ENCODE measurements at places on chromosomes 6 and 20. TPM values are rescaled to one million over a fixed set of nuclear protein-coding genes. Genes with fewer than 3 reads are reported as not detected.
A peak's percentile ranks its signal among the peaks of the same experiment; 100 is the strongest.

DNA sequence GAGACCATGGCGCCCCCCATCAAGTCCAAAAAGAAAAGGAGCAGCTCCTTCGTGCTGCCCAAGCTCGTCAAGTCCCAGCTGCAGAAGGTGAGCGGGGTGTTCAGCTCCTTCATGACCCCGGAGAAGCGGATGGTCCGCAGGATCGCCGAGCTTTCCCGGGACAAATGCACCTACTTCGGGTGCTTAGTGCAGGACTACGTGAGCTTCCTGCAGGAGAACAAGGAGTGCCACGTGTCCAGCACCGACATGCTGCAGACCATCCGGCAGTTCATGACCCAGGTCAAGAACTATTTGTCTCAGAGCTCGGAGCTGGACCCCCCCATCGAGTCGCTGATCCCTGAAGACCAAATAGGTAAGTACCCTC, 41.7 kb upstream of the NAA20 start:
- H3K4me3 ChIP-seq = peak overlapping the region; percentile 83
- no peaks in the 10 kb centered on the region for H3K27me3 ChIP-seq
- no peak for DNase-seq
- peaks cover 72% of the 10 kb centered on the region for H3K4me1 ChIP-seq

DNA sequence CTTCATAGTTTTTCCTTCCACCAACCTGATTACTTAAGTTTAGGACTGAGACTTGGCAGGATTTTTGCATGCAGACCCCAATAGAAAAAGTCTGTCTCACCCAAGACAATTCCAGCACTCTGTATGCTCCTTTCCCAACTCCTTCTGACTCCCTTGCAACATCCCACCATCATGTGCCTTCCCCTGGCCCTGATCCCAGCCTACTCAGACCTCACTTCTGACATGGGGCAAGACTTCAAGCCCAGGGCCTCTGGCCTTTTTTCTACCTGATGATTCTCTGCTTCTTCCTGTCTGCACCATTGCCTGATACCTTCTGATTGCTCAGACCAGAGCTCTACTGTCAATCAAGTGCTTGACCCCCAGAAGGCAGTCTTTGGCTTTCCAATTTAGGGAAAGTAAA, 96.6 kb downstream of the HAO1 start:
- H3K27me3 ChIP-seq = peaks cover 7% of the 10 kb centered on the region
- no peaks in the 10 kb centered on the region for H3K4me1 ChIP-seq
- no peaks in the 10 kb centered on the region for H3K36me3 ChIP-seq
- no peak overlapping the region for H3K27ac ChIP-seq
- DNase-seq = no peak

DNA sequence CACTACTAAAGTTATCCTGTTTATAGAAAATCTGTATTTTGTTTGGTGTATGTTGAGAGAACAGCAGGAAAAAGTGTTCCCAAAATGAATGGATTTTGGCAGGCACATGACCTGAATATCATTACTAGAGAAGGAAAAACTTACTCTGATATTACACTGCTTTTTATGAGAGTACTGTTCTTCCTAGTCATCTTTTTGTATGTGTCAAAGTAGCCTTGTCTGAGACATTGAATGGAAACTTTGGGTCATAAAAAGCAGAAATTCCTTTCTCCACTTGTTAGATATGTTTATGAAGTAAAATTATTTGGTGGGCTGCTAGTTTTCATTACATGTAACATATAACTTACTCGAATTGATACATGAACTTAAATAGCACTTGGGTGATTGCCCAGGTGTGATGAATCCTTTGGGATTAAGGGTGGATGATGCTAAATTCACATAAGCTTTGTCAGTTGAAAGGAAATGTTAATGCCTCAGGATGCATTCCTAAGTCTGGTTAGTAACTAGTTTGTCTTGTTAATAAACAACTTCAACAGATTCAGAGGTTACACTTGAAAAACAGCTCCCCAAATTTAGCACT, 206.7 kb downstream of the CENPW start:
- no peaks in the 10 kb centered on the region for H3K4me1 ChIP-seq
- DNase-seq = no peak
- H3K36me3 ChIP-seq = peaks cover 1% of the 10 kb centered on the region
- peaks cover 1% of the 10 kb centered on the region for H3K27me3 ChIP-seq
- no peak overlapping the region for H3K27ac ChIP-seq
- H3K4me3 ChIP-seq = no peak overlapping the region

DNA sequence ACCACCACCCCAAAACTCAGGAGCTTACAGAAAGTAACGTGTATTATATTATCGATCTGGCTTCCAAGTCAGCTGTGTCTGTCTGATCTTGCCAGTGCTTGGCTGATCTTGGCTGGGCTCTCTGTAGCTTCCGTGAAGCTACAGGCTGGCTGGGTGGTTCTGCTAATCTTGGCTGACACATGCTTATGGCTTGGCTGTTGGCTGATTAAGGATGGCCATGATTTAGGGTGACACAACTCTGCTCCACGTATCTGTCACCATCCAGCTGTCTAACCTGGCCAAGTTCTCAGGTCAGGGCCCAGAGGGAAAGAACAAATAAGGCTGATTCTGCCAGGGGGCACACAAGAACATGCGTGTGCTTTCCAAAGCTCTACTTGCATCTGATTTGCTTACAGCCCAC, 64.7 kb upstream of the PRL start:
- H3K27ac ChIP-seq = no peak overlapping the region
- DNase-seq = no peak
- H3K4me1 ChIP-seq = peaks cover 36% of the 10 kb centered on the region
- H3K36me3 ChIP-seq = no peaks in the 10 kb centered on the region

GRCh38 chr6:136550045-136550329, 235 bp downstream of the MAP7 start:
- peaks cover 7% of the 10 kb centered on the region for H3K36me3 ChIP-seq
- peak overlapping the region; percentile 53 for H3K4me3 ChIP-seq
- H3K27me3 ChIP-seq = peaks cover 44% of the 10 kb centered on the region

Gene COL11A2
- 10.0 TPM for total RNA-seq

Gene GLP1R
- total RNA-seq = not detected

Gene MRAP2
- total RNA-seq = 19.5 TPM

Gene BMP6
- not detected for total RNA-seq

Gene EBF4
- 15.2 TPM for total RNA-seq

- no peak overlapping the region for H3K27ac ChIP-seq
- no peak overlapping the region for H3K4me3 ChIP-seq
- H3K4me1 ChIP-seq = peaks cover 34% of the 10 kb centered on the region
- no peaks in the 10 kb centered on the region for H3K27me3 ChIP-seq
Observed at GRCh38 chr20:40565682-40566040, 123.4 kb downstream of the MAFB start.

DNA sequence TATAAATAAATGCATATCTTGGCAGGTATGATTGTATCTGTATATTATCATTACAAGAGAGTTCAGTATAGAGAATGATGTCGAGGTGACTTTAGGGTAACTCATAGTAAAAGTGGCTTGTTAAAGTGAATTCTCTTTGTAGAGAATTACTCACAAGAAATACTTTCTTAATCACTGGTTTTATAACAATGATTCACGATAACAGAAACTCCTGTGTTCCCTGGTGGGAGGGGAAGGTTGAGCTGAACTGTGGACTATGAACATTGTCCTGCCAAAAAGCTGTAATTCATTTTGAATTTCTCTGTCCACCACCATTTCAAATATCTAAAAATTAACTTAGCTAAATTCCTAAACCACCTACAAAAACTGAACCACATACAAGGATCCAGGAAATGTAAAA, 7.7 kb downstream of the TPMT start:
- H3K36me3 ChIP-seq = peaks cover 3% of the 10 kb centered on the region
- no peak overlapping the region for H3K4me3 ChIP-seq
- H3K27me3 ChIP-seq = no peaks in the 10 kb centered on the region
- no peak overlapping the region for H3K27ac ChIP-seq

DNA sequence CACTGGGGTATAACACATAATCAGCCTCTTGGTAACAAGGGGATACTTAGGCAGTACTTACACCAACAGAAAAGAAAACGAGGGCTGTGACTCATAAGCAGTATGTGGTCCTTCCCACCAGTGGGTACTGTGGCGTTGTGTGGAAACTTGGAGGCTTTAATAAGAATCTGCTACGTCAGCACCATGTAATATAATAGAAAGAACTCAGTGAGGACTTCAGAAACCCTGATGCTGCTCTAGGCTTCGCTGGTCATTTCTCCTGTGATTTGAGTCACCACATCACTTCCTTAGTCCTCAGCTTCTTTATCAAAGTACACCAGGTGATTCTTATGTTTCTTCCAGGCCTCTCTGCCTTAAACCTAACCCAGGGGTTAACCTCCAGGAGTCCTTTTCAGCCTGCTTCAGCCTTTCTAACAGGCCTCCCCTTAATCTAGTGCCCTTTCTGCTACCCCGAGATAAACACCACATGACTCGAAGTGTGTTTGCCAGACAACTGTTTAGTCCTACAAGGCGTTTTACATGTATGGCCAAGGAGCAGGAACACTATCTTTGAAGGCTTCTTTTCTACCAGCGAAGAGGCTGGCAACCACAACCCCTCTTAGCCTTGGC, 68.5 kb downstream of the FYN start:
- H3K27ac ChIP-seq = peak overlapping the region; percentile 49
- H3K4me3 ChIP-seq = no peak overlapping the region
- no peaks in the 10 kb centered on the region for H3K36me3 ChIP-seq
- no peak for DNase-seq
- peaks cover 33% of the 10 kb centered on the region for H3K4me1 ChIP-seq

Gene TBXT
- total RNA-seq = not detected

- H3K4me1 ChIP-seq = peaks cover 14% of the 10 kb centered on the region
- DNase-seq = no peak
- peaks cover 4% of the 10 kb centered on the region for H3K36me3 ChIP-seq
- H3K27ac ChIP-seq = peak overlapping the region; percentile 83
Observed at GRCh38 chr6:106181664-106182418, 95.7 kb downstream of the PRDM1 start.

DNA sequence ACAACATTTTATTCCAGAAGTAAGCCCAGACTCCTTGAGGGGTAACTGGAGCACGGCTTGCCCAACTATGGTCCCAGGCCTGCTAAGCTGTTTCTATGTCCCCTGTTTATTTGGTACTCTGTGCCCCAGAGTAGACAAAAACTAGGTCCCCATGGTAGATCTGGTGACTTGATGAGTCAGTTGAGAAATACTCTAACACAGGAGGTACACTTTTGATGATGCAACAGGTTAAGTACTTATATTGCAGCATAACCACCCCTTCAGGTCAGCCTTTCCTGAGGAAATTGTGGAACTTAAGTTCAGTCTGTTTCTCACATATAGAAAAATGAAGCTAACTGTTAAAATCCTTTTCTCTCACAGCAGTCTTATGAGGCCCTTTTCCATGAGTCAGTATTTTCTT, 19.6 kb downstream of the TTPAL start:
- no peak for DNase-seq
- peak overlapping the region; percentile 98 for H3K27ac ChIP-seq
- no peak overlapping the region for H3K4me3 ChIP-seq
- H3K27me3 ChIP-seq = no peaks in the 10 kb centered on the region
- peaks cover 16% of the 10 kb centered on the region for H3K36me3 ChIP-seq
- H3K4me1 ChIP-seq = peaks cover 70% of the 10 kb centered on the region

DNA sequence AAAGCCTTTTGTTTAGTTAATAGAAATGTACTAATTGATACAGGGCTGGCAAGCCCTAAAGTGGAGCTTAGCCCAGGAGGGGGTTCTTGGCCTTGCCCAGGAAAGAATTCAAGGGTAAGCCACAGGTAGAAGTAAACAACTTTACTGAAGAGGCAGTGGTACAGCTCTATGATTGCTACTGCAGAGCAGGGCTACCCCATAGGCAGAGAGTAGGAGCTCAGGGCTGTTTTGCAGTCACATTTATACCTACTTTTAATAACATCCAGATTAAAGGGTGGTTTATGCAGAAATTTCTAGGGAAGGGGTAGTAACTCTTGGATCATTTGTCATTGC, 680.4 kb upstream of the GJE1 start:
- H3K27ac ChIP-seq = peak overlapping the region; percentile 42
- H3K27me3 ChIP-seq = no peaks in the 10 kb centered on the region
- no peaks in the 10 kb centered on the region for H3K36me3 ChIP-seq
- no peak for DNase-seq
- peaks cover 14% of the 10 kb centered on the region for H3K4me1 ChIP-seq

Gene SMLR1
- total RNA-seq = not detected

- no peak overlapping the region for H3K27ac ChIP-seq
- peaks cover 9% of the 10 kb centered on the region for H3K36me3 ChIP-seq
- no peak for DNase-seq
- H3K4me1 ChIP-seq = peaks cover 7% of the 10 kb centered on the region
Observed at GRCh38 chr20:40551125-40551530, 137.9 kb downstream of the MAFB start.

GRCh38 chr20:44884907-44885391, 556 bp upstream of the YWHAB start:
- peaks cover 45% of the 10 kb centered on the region for H3K4me1 ChIP-seq
- H3K27ac ChIP-seq = peak overlapping the region; percentile 87
- no peaks in the 10 kb centered on the region for H3K27me3 ChIP-seq
- H3K36me3 ChIP-seq = no peaks in the 10 kb centered on the region

DNA sequence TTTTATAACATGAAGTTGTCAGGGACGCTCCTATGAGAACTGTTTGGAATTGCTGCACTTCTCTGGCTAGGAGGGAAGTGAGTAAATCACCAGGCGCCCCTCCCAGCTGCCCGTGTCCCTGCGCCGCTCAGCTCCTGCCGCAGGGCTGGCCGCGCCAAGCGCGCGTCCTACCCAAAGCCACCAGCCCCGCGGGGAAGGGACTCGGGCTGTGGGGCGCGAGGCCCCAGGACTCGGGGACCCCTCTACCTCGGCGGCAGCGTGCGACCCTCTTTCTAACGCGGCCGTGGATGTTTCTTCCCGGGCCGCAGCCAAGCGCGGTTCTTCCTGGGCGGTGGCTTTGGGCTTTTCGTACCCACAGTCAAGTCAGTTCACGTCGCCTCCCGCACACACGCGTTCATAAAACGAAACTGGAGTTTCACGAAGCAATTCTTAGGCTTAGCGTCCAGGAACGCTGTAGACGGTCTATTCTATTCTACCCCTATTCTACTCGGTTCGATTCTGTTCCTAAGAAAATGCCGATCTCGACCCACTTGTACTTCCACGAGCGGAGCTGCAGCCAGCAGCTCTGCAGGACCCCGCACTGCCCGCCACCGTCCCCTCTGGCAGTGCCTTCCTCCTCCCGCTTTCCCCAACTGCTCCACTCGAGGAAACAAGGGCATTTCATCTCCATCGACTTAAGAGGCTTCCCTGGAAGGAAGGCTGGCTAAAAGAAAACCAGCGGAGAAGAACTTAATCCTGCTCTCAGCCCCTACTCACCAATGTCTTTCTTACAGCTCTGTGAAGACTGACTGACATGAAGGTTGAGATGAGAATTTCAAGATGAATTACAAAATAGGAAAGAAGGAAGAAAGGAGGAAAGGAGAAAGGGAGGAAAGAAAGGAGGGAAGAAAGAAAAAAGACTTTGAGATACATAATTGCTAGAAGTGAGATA, 15.4 kb downstream of the FOXC1 start:
- peak overlapping the region; percentile 85 for H3K27ac ChIP-seq
- H3K36me3 ChIP-seq = no peaks in the 10 kb centered on the region
- no peak for DNase-seq
- peaks cover 69% of the 10 kb centered on the region for H3K4me1 ChIP-seq

Gene CFAP61
- total RNA-seq = not detected

All from chondrocyte (in vitro differentiated cells).